Stimulated activated CD8-positive, alpha-beta memory T cell treated with anti-CD3 and anti-CD28 coated beads, Interleukin-4, amount 100 ng/mL, for 1 hour (primary cell): ENCODE measurements at places on chromosomes 2 and 18.

GRCh38 chr18:75635096-75635495 lies 207.6 kb upstream of the SMIM21 start:
- no peak for DNase-seq

GRCh38 chr18:43442571-43442970 lies 165.3 kb upstream of the SYT4 start:
- no peak for DNase-seq

GRCh38 chr2:174024524-174025270 lies 59.5 kb upstream of the SP3 start:
- DNase-seq: no peak

DNA sequence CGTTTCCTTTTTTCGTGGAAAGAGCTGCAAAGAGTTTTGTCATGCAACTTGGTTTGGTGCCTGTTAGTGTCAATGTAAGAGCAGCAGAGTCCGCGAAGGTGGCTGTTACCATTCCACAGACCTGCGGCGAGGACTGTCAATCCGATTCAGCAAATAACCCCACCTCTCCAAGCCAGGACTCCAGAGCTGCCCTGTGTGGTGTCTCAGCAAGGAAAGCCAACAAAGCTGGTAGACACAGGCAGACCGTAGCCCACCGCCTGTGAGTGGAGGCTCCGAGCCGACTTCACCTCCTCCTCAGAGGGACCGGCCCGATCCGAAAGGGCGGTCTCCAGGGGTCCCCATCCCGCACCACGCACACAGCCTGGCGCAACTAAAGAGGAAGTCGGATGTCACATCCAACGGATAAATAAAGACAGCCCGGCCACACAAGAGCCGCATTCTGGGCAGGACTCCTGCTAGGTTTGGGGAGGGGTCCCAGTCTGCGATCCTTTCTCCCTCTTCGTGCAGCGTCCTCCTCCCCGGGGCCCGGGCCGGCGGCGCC lies 819 bp downstream of the ANKRD44 start:
- DNase-seq: peak; percentile 45

- DNase-seq: no peak
Measured at GRCh38 chr2:85089585-85089984, 43.6 kb upstream of the TCF7L1 start.

- no peak for DNase-seq
Measured at GRCh38 chr18:68482815-68483214, 232.1 kb downstream of the TMX3 start.

DNA sequence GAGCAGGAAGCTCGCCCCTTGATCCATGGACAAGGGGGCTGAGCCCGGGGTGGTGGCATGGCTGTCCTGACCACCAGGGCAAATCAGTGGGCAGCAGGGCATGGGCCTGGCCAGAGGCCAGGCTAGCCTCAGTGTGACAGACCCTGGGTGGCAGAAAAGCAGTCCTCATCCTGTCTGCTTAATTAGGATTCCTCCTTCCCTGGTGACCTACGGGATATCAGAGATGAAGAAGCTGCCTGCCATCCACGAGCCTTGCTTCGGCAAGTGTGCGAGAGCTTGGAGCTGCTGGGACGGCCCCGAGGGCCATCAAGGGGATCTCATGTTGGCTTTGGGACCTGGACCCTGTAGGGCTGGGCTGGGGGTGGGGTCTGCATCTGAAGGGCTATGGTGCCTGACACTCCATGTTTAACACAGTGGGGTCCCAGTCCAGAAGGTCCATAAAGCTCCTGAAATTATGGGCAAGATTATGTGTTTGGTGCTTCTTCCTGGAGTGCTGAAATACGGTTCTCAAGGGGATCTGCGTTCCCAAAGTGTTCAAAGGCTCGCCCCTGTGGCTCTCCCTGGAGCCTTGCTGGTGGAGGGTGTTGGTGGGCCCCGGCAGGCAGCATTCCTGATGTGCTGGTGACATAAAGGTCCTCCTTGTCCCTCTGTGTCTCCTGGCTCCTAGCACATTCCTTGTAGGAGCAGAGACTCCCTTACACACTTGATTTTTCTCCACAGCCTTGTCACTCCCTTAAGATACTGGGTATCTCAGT lies 52.6 kb downstream of the KCNIP3 start:
- no peak for DNase-seq

DNA sequence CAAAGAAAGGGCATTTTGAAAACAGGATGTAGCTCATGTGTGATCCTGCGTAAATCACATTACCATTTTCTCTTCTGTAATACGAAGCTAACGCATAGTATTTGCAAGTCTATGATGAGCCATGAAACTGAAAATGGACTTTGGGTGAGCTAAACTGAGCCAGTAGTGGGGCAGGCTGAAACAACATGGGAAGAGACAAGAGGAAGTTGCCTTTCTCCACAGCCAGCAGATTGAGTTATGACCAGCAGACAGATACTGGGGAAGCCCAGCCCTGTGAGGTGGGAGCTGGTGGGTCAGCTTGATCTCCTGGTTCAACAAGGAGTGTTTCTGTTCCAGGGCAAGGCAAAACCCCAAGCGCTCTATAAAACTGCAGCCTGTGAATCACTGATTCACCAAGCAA lies 11.8 kb downstream of the CYRIA start:
- no peak for DNase-seq

- no peak for DNase-seq
Measured at GRCh38 chr2:83186105-83186760, 1272.8 kb downstream of the SUCLG1 start.

GRCh38 chr2:100066246-100066645 lies 76.1 kb downstream of the AFF3 start:
- no peak for DNase-seq

GRCh38 chr2:13193900-13194299 lies 477.2 kb downstream of the TRIB2 start:
- no peak for DNase-seq

DNA sequence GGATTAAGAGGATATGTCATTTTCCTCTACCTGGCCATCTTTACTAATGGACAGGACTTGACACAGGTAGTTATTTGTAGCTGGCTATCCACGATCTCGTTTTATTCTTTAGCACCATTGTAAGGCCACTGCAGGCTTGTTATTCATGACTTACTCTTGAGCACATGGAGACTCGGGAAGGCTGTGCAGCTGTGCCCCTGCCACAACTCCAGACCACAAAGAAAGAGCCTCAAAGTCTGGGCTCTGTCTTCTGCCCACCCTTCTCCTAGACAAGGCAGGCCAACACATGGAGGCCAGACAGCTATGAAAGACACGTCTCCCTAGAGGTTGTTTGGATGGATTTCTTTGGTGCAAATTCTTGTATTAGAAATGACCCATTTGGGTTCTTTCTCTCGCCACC lies 133.8 kb downstream of the NAPG start:
- DNase-seq: no peak
